Activated CD4-positive, alpha-beta T cell treated with anti-CD3 and anti-CD28 coated beads for 36 hours (primary cell): ENCODE measurements at places on chromosomes 16 and 17. TPM values are rescaled to one million over a fixed set of nuclear protein-coding genes. Genes with fewer than 3 reads are reported as not detected.

The SOCS7 gene
- 25.3 TPM for total RNA-seq

The KRT32 gene
- not detected for total RNA-seq

The SLC6A2 gene
- not detected for total RNA-seq

The RNF112 gene
- total RNA-seq = 0.55 TPM

The KRTAP3-2 gene
- total RNA-seq = not detected

The PRR11 gene
- 73.6 TPM for total RNA-seq

The PRM2 gene
- total RNA-seq = not detected

The CORO6 gene
- 13.9 TPM for total RNA-seq

DNA sequence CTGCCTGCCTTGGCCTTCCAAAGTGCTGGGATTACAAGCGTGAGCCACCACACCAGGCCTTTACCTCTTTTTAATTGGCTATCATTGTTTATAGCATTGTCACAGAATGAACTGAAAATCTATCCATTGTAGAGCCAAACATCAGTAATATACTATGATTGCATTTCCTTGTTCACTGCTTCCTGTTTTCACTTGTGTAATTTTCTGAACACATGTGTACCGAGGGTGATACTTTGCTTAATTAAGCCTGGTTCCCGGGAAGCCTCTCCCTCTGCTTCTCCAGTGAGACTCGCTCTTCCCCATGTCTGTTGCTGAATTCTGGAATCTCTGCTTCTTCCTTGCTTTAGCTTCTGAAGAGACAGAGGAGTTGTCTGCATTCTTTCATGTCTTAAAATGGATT is 33.1 kb downstream of the POLR3E start:
- no peak for DNase-seq

DNA sequence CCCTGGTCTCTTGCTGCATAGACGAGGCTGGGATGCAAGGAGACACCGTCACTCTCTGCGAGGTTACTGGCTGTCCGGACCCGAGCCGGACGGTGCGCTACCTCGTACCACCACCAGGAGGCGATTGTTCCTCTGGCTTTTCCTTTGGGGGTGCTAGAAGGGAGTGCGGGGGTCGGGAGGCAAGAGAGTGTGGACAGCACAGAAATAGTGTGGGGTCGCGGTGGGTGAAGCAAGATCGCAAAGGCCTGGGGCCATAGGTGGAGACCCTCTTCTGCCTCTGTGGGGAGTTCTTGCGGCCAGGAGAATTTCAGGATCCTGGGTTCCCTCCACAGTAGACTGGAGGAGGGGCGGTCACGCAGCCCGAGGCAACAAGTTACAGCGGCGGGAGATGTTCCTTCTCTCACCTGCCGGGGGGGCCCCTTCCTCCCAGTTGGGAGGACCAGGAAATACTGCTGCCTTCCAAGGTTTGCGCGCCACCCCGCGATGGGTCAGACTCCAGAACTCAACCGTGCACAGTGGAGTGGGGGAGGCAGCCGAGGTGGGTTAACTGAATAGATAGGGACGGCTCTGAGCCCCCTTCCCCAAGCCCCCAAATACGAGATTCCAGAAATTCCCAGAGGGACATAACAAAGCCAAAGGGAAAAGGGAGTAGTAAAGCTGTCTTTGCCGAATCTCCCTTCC is 6.9 kb downstream of the PHOSPHO1 start:
- DNase-seq = peak; percentile 82

GRCh38 chr17:28745786-28746411 is 2.1 kb downstream of the TRAF4 start:
- no peak for DNase-seq

- DNase-seq = no peak
Measured at GRCh38 chr17:11643851-11644250, 45.6 kb downstream of the DNAH9 start.

- peak; percentile 56 for DNase-seq
Measured at GRCh38 chr17:80980397-80981061, 11.1 kb upstream of the CHMP6 start.

DNA sequence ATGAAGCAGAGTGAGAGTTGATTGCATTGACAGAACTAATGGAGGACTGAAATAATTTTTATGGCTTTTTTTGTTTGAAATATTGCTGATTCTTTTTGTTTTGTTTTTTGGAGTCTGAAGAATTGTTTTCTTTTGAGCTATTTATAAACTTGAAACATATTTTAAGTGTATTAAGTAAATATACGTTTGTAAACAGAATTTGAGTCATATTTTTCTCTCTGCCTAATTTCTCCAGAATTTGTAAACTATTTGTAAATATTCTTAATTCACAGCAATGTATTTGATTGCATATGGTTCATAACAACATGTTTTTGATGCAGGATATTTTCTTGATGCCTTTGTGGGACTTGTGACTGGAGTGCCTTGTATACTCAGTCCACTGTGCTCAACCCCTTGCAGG is 50.7 kb downstream of the SLFN11 start:
- no peak for DNase-seq

GRCh38 chr16:89420204-89420603 is 70.2 kb downstream of the ANKRD11 start:
- DNase-seq = no peak

DNA sequence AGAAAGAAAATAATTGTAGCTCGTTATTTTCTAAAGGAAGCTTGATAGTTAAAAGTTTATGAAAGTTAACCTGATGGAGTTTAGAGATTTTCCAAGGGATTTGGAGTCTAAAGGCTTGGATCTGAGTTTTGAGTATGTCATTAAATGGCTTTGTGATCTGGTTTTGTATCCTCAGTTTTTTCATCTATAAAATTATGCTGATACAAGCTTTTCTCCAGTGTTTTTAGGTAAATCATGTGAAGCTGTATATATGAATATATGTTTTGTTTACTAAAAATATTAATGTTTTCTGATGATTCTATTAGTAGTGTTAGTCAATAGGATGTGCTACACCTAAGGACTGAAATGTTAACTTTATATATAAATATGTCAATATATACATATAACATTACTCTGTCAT is 727.8 kb downstream of the CDH11 start:
- no peak for DNase-seq

DNA sequence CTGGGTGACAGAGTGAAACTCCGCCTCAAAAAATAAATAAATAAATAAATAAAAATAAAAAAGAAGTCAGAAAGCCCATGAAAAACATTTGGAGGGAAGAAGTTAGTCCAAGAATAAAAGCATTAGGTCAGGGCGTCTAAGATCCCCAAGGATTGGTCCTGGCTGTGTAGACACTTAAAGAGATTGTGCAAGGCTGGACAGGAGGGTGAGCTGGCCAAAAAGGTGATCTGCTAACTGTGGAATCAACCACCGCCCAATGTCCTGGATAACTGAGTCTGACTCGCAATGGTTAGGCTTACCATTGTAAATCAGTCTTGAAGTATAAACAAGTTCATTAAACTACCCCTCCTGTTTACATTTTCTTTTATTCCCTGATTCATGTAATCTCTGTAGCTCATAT is 8.8 kb upstream of the ABCA8 start:
- no peak for DNase-seq

DNA sequence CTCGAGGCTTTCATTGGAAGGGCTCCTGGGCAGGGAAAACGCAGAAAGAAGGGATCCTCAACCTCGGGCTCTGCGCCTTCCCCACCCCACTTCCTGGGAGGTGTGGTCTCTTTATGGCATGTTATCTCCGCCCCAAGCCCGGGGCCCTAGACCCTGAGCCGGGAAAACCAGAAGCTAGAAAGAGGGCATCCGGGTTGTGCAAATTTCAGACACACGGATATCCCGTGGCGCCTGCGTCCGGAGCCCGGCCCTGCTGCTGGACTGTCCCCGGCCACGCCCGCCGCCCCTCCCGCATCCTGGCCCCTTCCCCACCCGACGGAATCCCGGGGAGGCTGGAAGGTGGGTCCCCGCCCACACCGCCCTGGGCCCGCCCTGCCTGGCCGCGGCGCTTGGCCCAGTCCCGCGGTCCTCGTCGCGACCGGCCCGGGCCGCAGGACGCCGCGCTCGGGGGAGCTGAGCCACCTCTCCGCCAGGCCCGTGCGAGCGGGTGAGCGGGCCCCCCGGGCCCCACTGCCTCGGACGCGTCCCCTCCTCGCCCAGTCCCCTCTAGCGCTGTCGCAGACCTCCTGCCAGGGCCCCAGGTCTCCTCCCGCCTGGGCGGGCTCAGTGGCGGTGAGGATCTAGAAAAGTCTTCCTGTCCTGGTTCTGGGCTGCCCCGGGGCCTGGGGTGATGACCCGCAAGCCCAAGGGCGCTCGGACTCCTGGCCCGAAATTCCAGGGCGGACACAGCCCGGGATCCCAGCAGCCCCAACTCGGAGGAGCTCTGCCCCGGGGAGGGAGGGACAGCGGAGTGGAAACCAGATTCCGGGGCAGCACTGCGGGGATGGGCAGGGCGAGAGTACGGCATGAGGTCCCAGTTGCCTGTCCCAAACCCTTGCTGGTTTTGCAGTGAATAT is at the start of gene SLC16A5:
TSS of gene SLC16A5 (plus strand) at position 397 of the 896 bp plus-strand sequence. CDS start 5,683 bp downstream, outside the sequence.
- DNase-seq = peak; percentile 57

DNA sequence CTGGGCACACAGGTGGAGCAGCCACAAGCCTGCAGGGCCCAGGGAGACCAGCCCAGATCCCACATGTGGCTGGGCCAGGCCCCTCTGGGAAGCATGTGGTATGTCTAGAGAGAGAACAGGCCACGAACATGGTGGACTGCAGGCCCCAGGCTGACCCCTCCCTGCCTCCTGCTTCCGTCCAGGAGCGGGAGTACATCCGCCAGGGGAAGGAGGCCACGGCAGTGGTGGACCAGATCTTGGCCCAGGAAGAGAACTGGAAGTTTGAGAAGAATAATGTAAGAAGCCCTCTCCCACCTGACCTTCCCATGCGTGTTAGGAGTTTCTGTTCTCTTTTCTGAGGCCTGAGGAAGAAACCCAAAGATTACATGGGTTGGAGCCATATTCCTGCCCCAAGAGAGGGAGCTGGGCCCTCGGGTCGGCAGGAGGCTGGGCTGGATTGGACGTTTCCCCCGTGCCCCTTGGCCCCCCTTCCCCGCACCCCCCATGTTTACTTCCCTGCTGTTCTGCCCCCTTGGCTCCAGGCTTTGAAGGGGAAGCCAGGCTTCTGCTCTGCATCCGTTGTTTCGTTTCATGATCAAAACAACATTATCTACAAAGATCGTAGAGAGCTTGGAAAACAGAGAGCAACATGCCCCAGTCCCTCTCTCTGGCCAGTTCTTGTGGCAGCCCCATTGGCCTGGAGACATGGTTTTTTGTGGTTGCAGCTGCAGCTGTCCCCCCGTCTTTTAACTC is 5.7 kb upstream of the TCAP start:
- no peak for DNase-seq

DNA sequence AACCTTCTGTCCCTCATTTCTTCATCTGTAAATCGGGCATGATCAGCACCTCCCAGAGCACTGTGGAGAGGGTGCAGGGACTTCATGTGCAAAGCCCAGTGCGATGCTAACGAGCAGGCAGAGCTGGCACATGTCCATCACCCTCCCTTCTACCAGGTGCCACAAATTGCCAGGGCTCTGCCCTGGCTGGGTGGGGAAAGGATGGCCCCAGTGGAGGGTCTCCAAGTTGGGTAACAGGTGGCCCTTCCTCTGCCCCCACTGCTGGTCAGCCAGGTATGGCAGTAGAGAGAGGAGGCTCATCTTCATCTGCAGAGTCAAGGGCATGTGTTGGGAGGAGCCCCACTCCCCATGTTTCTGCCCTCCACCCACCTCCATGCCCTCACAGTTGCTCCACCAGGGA is 61.5 kb upstream of the CDH5 start:
- no peak for DNase-seq

GRCh38 chr16:27448532-27449433 is 46.8 kb downstream of the IL21R start:
- no peak for DNase-seq

GRCh38 chr17:19703106-19703827 is 13.1 kb downstream of the SLC47A2 start:
- no peak for DNase-seq
